NCI-H1694 treated with DMSO at 0.1 percent for 48 hours (cell line): ENCODE measurements at places on chromosomes 12 and 14.

DNA sequence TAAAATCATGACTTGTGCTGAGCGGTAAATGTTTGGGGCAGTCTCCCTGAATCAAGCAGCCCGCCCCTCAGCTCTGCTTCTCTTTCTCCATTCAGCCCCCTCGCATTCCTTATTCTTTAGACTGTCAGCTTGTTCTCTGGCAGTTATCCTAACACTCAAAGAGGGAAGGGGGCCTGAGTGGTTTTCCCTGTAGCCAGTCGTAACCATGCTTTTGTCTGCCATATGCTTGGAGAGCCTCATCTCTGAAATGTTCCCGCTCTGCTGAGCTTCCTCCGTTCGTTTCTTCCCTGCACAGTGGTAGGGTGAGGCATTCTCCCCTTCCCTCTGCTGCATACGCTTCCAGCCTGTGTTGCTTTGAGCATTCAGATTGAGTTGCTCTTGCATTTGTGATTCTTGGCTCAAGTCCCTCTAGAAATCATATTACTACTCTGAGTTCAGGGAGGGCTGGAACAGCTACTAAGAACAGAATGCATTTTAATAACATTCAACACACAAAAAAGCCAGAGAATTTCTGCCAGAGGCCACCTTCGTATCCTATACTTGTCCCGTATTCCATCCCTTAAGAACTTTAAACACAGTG, 119.7 kb downstream of the FBXL14 start:
- no peak for DNase-seq

GRCh38 chr14:31461545-31461944, 4.2 kb upstream of the DTD2 start:
- DNase-seq, result no peak

- DNase-seq, result no peak
Measured at GRCh38 chr12:19388131-19388549, 51.2 kb upstream of the AEBP2 start.

DNA sequence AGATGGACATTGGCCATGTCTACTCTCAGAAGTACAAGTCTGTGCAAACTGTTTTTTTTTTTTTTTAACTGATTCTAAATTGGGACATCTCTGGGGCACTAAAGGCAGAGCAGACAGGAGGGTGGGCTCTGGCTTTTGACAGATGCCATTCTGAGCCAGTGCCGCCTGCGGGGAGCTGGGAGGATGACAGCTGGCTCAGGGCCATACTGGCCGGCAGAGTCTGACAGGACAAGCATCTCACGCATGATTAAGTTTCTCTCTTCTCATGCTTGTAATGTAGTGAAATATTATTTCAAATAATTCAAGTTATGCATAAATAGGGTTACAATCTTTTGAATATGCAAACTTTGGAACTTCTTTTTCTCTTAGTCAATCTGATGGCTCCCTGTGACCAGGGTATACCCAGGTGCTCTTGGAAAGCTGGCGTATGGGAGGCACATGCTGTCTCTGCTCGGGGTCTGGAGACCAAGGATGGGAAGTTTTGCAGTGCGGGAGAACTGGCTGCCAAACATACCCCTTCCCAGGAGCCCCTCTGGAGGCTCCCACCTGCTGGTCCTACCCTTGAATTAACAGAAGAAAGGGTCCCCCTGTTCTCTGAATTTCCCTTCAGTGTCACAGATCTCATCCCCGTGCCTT, 7.6 kb downstream of the CDCA4 start:
- peak; percentile 94 for DNase-seq

DNA sequence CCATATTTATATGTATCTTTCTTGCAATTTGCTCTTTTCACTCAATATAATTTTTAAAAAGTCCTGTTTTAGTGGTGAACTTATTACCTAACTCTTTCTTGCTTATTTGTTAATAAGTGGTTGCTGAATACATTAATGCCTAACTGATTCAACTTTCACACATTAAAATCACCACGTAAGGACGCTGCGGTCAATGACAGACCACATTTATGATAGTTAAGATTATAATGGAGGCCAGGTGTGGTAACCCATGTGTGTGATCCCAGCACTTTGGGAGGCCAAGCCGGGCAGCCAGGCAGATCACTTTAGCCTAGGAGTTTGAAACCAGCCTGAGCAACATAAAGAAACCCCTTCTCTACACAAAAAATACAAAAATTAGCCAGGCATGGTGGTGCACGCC, 37.0 kb downstream of the WDR89 start:
- DNase-seq, result no peak
